ENCODE measurements at places on chromosomes 4 and X.

DNA sequence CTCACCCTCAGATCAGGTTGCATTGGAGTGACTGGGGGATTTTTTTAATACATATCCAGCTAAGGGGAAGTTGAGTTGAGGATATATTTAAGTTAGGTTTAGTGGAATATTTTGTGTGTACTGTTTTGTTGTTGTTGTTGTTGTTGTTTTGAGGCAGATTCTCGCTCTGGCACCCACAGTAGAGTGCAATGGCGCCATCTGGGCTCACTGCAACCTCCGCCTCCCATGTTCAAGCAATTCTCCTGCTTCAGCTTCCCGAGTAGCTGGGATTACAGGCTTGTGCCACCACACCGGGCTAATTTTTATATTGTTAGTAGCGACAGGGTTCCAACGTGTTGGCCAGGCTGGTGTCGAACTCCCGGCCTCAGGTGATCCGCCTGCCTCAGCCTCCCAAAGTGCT lies 38.6 kb upstream of the ATP6AP2 start:
- DNase-seq = no peak

DNA sequence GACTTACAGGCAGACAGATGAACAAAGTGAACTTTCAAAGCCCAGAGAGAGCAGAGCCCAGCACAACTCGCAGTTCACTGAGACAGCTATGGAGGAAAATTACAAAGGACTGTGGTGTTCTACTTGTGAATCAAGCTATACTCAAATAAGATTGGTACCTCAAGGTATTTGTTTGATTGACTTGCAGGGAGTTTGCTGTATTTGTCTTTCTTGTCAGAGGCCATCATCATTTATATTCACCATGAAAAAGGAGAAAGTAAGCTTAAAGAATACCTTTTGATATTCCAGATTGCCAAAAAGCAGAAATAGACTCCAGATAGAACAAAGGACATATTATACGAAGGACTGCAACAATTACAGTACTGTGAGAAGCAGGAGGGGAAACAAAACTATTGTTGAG lies 1047.9 kb downstream of the RPA4 start:
- DNase-seq = no peak

- no peak for DNase-seq
These were observed 559.3 kb upstream of the ZFP42 start for GRCh38 chr4:187436251-187436650.

DNA sequence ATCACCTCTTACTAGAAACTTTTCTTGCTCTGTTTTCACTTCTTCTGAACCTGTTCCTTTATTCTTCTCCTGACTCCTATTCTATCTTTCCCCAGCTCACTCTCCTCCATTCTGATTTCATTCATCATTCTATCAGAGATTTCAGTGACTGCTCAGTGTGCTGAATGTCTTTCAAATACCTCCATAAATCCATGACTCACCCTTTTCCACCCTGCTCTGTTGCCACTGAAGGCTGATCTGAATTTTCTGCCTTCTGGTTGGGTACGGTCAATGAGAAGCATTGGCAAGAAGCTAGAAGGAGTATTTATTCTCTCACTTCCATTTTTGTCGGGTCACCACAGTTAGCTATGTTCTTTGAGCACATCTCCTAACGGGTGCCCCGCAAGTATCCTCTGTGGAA lies 265.9 kb downstream of the CBLL2 start:
- peak; percentile 14 for DNase-seq

DNA sequence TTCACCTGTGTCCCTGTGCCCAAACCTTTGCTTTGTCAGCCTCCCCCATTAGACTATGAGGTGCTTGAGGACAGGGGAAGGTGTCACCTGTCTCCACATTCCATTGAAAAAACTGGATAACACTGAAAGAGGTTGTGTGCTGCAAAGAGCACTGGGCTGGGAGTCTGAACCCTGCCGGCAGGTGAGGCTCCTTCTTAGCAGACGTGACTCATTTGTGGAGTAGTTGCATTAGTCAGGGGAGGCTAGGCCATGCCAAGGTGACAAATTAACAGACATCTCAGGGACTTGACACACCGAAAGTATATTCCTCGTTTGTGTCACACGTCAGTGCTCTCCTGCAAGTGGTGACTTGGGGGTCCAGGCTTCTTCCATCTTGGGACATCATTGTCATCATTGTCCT lies 95.9 kb upstream of the STX18 start:
- DNase-seq = no peak

- DNase-seq = no peak
These were observed 86.3 kb downstream of the CDS1 start for GRCh38 chr4:84669201-84669600.

GRCh38 chrX:118468122-118468521 lies 27.5 kb upstream of the DOCK11 start:
- DNase-seq = no peak

- DNase-seq = no peak
These were observed 59.8 kb downstream of the ANOS1 start for GRCh38 chrX:8672176-8672575.

- DNase-seq = no peak
These were observed 586 bp upstream of the NSG1 start for GRCh38 chr4:4386296-4386735.

DNA sequence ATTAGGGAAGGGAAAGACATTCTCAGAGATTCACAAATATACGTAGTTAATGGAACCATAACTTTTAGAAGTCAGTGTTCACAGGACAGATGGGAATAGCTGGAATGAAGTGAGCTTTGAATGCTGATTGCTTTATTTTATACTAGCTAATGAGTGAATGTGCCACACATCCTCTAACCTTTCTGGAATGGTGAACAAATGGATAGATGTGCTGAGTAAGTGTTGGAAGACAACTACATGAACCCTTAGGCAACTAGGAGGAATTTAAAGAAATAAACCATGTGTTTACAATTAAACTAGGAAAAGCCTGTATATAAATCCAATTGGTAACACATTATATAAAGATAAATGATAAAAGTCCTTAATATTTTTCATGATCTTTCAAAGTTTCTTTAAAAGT lies 91.6 kb upstream of the LIMCH1 start:
- DNase-seq = peak; percentile 10

- DNase-seq = no peak
These were observed 38.6 kb downstream of the CLCN4 start for GRCh38 chrX:10195425-10195824.

DNA sequence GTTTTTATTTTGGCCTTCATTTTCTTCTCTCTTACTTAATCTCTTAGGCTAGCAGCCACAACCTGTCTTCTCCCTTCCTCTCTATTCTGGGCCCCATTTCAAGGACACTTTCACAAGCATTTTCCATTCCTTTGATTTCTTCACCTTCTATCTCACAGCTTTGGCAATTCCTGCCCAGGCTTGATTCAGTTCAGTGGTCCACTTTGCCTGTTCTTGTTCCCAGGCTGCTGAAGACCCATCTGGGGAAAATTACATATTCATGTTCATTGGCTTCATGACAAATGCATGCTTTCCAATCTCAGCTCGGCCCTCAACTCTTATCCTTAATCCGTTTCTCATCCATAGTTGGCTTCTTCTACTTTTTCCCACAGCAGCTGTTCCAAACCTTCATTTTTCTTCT lies 38.7 kb upstream of the LPAR4 start:
- DNase-seq = no peak

DNA sequence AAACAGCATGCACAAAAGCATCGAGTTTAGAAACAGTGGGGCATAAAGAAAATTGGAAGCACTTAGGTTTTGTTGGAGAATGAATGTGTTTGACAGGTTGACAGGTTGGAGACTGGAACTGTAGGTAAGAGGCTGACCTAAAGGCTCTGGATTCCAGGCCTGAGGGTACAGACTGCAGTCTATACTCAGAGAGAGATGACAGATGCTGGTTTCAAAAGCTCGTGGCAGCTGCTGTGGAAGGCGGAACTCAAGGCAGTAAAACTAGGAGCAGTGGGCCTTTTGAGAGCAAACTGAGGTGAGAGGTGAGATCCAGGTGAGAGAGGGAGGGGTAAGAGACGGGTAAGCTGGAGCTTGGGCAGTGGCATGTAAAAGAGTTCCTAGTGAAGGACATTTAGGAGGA lies 415.2 kb downstream of the TRIML1 start:
- no peak for DNase-seq

GRCh38 chrX:136745215-136746173 lies 35.2 kb downstream of the ARHGEF6 start:
- DNase-seq = no peak

DNA sequence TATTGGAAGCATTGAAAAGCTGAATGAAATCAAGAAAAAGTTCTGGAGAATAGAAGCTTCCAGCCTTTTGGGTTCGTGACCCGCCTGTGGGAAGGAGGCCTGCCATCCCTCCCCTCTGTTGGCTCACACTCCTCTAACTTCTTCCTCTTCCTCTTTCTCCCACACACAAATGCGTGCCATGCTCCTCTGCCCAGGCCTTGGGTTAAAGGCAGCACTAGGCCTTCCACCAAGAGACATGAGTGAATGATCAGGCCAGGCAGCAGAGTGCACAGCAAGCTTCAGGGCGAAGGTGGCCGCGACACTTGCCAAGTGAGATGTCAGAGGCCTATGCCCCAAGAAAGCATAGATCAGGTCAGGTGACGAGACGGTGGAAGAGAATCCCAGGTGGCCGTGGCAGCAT lies 38.4 kb downstream of the FAM193A start:
- no peak for DNase-seq

GRCh38 chr4:182975806-182976205 lies 58.6 kb upstream of the DCTD start:
- DNase-seq = peak; percentile 92

GRCh38 chr4:2159931-2160330 lies 82.0 kb downstream of the HAUS3 start:
- DNase-seq = no peak

GRCh38 chr4:109990261-109991257 lies 77.9 kb downstream of the EGF start:
- no peak for DNase-seq

DNA sequence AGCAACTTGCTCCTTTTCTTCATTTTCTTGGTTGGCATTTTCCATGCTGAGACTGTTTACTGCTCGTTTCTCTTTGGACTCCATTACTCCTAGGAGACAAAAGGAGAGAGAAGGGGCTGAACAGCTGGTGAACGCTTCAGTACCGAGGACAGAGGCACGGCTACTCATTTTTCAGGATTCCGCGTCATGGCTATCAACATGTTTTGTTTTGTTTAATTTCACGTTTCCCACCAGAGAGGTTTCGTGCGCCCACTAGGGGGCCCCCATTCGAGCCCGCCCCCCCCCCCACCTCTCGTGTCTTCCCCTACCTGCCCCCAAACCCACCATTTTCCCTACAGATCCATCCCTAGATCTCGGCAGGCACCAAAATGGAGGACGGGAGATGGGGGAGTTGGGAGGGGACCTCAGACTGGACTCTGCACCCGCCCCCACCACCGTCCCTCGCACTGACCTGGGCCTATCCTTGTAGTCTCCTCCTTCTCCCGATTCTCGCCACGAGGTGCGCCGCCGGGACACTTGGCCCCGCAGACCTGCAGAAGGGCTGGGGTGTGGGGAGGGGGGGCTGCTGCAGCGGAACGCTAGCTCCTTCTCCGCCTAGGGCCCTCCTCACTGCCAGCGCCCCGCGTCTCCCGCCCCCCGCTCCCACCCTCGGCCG lies 653 bp downstream of the BEX1 start:
- DNase-seq = peak; percentile 60

- DNase-seq = no peak
These were observed 116.6 kb downstream of the SH2D1A start for GRCh38 chrX:124462931-124463330.

GRCh38 chr4:124973716-124974115 lies 261.2 kb upstream of the ANKRD50 start:
- no peak for DNase-seq

GRCh38 chrX:136847874-136848273 lies 32.7 kb downstream of the RBMX start:
- no peak for DNase-seq

- DNase-seq = no peak
These were observed 391.9 kb downstream of the KCTD8 start for GRCh38 chr4:44056721-44057151.

- no peak for DNase-seq
These were observed 96.1 kb downstream of the REELD1 start for GRCh38 chr4:146310319-146311021.

GRCh38 chr4:43564107-43564506 lies 671.6 kb downstream of the GRXCR1 start:
- no peak for DNase-seq

- no peak for DNase-seq
These were observed 252.3 kb upstream of the ZIC3 start for GRCh38 chrX:137313627-137314026.

DNA sequence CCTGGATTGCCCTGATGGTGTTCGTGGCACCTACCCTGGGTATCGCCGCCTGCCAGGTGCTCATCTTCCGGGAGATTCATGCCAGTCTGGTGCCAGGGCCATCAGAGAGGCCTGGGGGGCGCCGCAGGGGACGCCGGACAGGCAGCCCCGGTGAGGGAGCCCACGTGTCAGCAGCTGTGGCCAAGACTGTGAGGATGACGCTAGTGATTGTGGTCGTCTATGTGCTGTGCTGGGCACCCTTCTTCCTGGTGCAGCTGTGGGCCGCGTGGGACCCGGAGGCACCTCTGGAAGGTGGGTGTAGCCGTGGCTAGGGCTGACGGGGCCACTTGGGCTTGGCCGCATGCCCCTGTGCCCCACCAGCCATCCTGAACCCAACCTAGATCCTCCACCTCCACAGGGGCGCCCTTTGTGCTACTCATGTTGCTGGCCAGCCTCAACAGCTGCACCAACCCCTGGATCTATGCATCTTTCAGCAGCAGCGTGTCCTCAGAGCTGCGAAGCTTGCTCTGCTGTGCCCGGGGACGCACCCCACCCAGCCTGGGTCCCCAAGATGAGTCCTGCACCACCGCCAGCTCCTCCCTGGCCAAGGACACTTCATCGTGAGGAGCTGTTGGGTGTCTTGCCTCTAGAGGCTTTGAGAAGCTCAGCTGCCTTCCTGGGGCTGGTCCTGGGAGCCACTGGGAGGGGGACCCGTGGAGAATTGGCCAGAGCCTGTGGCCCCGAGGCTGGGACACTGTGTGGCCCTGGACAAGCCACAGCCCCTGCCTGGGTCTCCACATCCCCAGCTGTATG lies 1.8 kb downstream of the AVPR2 start:
- DNase-seq = no peak

GRCh38 chr4:12120968-12121367 lies 692.3 kb upstream of the HS3ST1 start:
- DNase-seq = no peak

- peak; percentile 12 for DNase-seq
These were observed 615 bp downstream of the NEXMIF start for GRCh38 chrX:74924449-74925224.

DNA sequence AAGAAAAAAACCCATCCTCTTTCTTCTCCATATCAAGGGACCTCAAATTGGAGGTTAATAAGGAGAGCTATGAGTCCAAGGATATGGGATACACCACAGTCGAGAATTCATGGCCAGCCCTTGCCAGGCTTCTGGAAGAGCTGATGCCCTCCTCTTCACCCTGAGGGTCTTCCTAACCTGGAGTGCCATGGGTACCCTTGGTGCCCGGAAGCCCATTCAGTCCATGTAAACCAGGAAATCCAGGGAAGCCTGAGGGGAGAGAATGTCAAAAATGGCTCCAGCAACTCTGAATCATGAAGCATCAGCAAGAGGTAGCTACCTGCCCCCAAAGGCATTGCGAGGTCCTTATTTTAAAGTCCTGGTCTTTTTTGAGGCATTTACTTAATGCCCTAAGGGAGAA lies 78.2 kb downstream of the ATG4A start:
- no peak for DNase-seq

- no peak for DNase-seq
These were observed 13.9 kb upstream of the SEC24B start for GRCh38 chr4:109419679-109420078.

All from GM23248 (cell line).